Stimulated activated CD4-positive, alpha-beta T cell treated with anti-CD3 and anti-CD28 coated beads, Interleukin-2, amount 100 ng/mL, for 48 hours (primary cell): ENCODE measurements at places on chromosomes 7 and 10.

DNA sequence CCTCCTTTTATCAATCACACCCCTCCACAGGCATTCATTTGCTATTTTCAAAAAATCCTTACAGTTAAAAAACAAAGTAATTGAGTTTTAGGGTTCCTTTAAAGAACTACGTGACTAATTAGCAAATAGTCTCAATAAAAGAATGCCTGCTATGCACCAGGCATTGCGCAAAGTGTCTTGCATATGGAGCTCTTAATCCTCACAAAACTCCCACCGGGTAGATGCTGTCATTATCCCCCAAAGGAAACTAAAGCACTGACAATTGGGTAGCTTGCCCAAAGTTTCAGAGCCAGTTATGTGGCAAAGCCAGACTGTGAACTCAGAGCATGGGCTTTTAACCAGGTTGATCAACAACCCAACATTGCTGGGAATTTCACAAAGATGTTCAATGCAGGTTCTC lies 305.7 kb downstream of the ELMO1 start:
- DNase-seq: no peak

DNA sequence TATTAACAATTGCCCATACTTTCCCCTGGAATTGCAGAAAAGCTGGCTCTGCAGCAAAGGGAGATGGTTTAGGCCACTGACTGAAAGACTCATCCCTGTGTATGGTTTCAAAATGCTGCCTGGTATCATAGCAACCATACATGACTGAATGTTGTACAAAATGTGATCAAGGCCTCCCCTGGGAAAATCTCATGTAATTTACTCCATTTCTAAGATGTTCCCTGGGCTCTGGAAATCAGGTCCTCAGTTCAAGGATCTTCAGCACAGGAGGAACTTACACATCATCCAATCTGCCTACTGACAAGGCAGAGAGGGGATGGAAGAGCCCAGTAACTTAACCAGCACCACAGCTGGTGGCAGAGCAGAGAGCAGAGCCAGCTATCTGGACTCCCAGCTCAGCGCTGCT lies 111.8 kb downstream of the JAZF1 start:
- DNase-seq: no peak

GRCh38 chr10:102227050-102227449 lies 951 bp downstream of the ELOVL3 start:
- DNase-seq: no peak

- DNase-seq: no peak
These were observed 26.5 kb upstream of the BET1 start for GRCh38 chr7:94030634-94031033.

DNA sequence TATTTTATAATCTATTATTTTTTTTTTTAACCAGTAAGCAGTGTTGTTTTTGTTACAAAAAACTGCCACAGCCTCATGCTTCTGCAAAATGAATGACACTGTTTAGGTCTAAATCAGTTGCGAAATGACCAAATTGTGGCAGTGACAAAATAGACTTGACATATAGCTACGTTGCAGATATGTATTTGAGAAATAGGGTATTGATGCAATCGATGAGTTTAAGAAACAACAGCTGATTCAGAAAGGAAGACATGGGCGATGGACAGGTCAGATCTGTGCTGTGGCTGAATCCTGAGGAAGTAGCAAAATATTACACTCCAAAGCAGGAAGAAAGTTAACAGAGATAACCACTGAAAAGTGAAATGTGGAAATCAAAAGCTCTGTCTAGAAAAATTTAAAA lies 89.0 kb upstream of the STEAP4 start:
- no peak for DNase-seq

DNA sequence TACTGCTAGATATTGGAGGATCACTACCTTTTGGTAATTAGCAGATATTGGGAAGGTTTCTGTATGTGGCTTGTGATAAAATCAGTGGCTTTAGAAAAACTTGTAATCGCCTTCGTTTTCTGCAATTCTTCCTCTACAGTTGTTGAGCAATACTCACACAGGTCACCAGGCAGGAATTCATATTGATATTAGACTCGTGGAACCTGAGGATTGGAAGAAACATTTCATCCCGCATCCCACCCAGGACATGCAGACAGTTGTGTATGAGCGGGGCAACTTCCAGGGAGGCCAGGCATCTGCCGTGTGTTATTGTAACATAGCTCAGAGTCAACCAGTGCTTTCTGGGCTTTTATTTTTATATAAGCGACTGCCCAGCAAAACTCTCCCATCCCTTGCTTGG lies 821.3 kb downstream of the LRMDA start:
- no peak for DNase-seq

- DNase-seq: no peak
These were observed 22.4 kb upstream of the ZNF107 start for GRCh38 chr7:64643566-64643965.

- no peak for DNase-seq
These were observed 63.4 kb downstream of the CSGALNACT2 start for GRCh38 chr10:43201545-43202131.

DNA sequence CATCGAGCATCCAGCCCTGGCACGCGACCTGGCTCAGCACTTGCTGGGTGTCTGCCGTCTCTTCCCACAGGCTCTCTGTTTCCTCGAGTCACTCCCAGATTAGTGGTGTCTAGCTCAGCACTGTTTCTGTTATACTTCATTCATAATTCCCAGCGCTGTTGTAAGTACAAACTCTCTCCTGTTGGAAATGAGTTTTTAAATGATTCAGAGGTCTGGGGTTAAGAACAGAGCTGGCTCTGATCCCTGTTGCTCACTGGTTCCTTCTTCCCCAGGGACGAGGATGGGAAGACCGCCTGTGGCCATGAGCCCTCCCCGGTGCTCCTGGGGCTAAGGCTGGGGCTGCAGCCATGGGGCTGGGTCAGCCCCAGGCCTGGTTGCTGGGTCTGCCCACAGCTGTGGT lies 17.3 kb upstream of the C10orf95 start:
- DNase-seq: no peak

DNA sequence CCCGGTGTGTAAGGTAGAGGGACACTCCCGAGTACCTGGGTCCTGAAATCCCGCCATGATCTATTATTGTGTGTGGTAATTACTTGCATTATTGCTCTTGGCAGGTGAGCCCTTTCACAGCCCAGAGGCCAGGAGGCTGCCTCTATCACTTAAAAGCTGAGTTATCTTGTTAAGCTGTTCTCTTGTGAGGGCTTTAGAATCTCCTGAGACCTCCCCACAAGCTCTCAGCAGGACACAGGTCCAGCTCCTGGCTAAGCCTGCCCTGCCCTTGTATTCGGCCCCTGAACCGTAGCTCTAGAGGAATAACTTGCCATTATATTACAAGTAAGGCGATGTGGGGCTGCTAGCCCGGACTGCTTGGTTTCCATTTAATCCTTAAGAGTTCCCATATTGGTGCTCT lies 13.9 kb downstream of the SND1 start:
- DNase-seq: no peak

DNA sequence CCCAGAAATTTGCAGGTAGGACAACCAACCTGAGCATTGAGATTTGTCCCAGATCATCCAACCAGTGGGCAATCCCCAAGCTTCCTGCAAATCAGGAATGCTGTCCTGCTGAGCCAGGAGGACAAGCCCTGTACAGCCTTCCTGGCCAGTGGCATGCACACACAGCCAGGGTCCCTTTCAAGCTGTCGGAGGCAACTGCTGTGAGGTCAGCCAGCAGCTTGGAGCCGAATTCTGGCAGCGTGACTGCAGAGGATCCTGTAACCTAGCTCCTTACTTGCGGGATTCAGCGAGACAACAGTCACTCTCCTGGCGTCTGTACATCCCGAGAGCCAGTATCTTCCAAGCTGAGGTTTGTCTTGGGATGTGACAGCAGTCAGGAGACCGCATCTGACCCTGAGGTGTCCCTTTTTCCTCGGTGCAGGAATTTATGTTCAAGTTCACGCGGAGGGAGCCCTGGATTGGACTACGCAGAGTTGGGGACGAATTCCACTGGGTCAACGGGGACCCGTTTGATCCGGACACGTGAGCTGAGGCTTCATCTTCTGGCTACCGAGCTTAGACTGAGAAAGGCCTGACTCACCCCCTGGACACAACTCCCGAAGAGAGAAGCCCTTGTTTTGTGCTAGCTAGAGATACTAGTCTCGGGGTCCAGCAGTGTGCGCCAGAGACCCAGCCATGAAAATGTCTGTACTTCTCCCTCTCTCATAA lies 18.3 kb downstream of the CLEC2L start:
- no peak for DNase-seq

DNA sequence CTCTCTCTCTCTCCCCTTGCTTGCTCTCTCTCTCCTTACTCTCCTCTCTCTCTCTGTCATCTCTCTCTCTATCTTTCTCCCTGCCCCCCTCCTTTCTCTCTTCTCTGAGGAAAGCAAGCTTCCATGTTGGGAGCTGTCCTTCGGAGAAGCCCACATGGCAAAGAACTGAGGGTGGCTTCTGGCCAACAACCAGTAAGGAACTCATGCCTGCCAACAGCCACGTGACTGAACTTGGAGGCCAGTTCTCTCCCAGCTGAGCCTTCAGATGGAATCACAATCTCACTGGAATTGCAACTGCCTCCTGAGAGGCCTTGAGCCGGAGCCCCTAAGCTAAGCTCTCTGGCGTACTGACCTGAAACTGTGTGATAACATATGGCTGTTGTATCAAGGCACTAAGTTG lies 12.0 kb upstream of the DHTKD1 start:
- DNase-seq: no peak

DNA sequence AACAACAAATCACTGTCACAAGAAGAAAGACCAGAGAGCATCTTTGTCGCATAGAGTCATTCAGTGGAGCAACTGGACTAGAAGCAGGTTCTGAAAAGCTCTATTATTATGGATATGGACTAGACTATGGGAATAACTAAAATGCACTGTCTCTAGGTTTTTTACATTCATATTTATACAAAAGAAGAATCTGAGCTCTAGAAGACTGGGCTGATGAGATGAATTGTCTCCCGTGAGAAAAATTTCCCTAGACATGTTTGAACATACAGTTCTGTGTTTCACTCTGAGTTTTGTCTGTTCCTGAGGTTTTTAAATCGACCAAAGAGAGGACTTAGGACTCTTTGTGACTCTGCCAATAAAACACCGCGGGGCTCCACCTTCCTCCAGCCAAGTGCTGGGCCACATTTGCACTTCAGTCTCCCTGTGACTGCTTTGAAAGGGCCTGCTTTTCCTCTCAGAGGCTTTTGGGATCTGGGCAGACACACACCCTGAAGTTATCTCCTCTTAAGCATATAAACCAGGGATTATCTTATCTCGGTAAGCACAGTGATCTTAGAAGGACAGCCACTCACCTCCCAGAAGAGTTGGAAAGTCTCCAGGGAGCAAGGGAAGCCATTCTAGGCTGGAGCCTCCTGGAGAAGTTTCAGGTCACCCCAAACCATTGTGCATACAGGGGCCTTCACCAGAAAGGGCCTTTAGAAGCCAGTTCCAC lies 101.0 kb upstream of the JCAD start:
- no peak for DNase-seq

DNA sequence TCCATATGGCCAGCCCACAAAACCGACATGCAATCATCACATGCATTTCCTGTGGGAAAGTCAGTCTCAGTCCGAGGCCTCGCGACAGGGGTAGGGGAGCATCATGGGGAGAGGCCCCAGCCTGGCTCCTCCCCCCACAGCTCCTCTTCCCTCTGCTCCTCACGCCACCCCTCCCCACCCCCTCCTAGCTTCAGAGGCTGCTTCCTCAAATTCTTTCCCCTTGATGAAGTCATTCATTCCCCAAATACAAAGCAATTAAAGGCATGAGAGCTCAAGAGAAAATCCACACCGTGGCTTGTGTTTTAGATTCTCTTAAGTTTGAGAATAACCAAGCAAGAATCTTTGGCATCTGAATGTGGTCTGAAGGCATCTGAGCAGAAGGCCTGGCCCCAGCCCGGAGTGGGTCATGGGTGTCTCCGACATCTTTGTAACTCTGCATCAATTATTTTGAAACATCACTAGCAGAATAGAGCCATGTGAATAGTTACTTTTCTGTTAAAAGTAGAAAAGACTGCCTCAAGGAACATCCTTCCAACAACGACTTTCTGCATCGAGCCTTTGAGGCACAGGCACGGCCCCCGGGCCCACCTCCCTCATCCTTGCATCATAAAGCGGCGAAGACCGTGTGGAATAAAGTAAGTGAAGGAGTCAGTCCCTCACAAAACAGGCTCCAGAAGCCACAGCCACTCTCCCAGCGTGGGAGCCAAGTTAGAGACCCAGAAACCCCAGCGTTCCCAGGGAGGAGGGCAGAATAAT lies 90.9 kb downstream of the DIP2C start:
- no peak for DNase-seq

DNA sequence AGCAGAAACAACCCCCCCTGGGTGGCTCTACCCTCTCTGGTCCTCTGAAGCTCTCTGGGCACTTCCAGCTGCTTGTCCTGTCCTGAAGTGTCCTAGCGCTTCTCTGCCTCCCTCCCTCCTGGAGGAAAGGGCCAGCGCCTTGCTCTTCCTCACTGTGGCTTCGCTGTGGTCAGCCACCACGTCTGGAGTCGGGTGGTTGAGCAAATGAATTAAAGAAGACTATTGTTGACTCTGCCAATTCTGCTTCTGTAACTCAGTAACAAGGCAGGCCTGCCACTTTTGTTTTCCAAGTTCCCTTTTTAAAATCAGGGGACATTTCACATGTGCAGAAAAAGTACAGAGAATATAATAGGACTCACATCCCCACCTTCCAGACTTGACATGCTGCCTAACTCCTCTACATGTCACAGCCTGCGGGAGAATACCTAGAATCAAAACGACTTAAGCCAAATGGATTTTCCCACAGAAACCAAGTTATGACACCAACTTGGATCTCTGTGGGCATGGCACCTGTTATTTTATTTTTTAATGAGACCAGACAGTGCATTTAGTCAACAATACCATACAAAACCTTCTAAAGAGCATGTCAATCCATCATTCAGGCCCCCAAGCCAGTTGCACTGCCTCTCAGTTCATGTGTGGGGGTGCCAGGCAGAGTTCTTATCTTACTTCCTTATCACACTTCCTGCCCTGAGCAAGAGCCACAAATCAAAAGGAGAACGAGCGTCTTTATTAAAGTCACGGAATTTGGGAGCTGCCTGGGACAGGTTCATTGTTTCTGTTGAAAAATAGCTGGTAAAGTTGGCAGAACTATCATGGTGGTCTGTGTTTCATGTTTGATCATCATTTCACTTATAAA lies 6.8 kb downstream of the FFAR4 start:
- no peak for DNase-seq

GRCh38 chr10:126135177-126135576 lies 238.8 kb downstream of the FANK1 start:
- no peak for DNase-seq

DNA sequence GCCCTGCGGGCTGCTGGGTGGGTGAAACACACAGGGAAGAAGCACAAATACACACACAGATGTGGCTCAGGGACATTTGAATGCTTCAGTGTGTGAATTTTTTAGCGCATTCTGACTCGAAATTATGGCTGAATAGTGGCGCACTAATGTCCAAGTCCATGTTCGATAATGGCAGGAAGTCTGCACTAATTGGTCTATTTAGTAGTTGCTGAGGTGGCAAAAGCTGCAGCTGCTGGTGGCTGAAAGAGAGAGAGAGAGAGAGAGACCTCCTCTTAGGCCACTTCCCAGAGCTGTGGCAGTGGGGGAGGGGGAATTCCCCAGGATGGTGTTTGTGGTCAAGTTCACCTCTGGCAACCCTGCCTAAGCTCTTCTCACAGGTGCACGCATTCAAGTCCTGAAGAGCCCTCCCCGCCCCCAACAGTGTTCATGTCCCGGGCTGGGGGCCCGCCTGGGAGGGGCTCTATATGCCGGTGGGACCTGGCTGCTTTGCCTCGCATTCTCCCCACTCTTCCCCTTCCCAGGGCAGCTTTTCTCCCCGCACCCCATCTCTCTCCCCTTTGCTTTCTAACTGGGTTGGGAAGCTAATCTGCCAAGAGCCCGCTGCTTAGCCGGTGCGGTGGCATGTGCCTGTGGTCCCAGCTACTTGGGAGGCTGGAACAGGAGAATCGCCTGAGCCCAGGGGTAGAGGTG lies 6.0 kb upstream of the MNX1 start:
- no peak for DNase-seq
